ENCODE measurements at places on chromosomes 11 and 22. TPM values are rescaled to one million over a fixed set of nuclear protein-coding genes. Genes with fewer than 3 reads are reported as not detected.
A peak's percentile ranks its signal among the peaks of the same experiment; 100 is the strongest.

The DGCR6 gene
- 5.3 TPM for total RNA-seq

The TMEM225 gene
- total RNA-seq = not detected

DNA sequence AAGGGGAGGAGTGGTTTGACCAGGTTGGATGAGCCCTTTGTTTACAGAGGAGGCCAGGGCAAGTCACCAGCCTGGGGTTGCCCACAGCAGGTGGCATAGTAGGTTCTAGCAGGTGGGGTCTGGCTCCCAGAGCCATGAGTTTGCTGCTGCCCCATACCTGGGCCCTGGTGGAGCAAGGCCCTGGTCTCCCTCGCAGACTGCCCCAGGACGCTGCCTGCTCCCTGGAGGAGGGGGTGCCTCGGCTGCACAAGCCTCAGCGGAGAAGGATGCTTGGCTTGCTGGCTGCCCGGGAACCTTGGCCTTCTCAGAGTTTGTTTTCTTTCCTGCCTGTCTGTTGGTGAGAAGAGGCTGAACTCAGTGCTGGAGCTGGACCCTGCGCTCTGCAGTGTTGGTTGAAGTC lies 54.9 kb downstream of the LRP5 start:
- no peak for DNase-seq

GRCh38 chr11:19595499-19595839 lies 117.2 kb upstream of the NAV2 start:
- no peak for DNase-seq

- DNase-seq = no peak
Observed at GRCh38 chr11:62492586-62492985, 54.0 kb downstream of the AHNAK start.

The LIPT2 gene
- 1.3 TPM for total RNA-seq

GRCh38 chr11:104531075-104531474 lies 367.1 kb upstream of the PDGFD start:
- no peak for DNase-seq

The GRK2 gene
- 60.2 TPM for total RNA-seq

DNA sequence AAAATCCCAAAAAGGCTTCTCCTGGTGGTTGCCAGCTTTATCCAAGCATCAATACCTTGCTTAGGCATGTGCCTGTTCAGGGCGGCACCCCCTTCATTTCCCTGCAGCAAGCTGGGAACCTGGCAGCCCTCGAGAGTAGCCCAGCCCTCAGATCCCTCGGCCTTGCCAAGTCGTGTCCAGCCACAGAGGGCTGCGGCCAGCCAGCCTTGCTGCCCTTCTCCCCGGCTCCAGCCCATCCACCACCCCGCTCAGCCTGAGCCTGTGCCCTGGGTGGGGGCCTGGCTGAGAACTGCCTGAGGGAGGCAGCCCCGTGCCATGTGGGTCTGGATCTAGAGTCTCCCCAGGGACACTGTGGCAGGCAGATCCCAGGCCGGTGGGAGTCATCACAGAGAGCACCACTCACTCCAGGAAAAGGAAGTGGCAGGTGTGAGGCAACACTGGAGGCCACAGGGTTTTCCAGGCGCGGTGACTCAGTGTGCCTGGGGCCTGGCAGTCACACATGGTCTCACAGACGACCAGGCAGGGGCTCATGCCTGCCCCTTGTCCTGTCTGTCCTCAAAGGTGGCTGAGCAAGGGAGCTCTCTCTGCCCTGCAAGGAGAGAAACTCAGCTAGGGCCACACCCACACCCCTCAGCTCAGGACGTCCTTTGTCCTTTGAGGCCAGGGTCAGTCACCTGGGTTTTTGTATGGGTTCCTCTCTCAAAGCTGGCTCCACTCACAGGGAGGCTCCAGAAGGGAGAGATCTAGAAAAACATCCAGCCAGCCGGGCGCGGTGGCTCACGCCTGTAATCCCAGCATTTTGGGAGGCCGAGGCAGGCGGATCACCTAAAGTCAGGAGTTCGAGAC lies 12.2 kb upstream of the CDC42BPG start:
- DNase-seq = peak; percentile 95

GRCh38 chr11:9858822-9859221 lies 194.9 kb downstream of the SWAP70 start:
- DNase-seq = no peak

- DNase-seq = peak; percentile 67
Observed at GRCh38 chr11:118117790-118118601, 31.2 kb upstream of the SMIM35 start.

The FAR1 gene
- total RNA-seq = 58.8 TPM

The RNF215 gene
- 9.1 TPM for total RNA-seq

The RAPSN gene
- total RNA-seq = 0.55 TPM

The SHISAL1 gene
- 3.3 TPM for total RNA-seq

The MMP7 gene
- total RNA-seq = 2.5 TPM

DNA sequence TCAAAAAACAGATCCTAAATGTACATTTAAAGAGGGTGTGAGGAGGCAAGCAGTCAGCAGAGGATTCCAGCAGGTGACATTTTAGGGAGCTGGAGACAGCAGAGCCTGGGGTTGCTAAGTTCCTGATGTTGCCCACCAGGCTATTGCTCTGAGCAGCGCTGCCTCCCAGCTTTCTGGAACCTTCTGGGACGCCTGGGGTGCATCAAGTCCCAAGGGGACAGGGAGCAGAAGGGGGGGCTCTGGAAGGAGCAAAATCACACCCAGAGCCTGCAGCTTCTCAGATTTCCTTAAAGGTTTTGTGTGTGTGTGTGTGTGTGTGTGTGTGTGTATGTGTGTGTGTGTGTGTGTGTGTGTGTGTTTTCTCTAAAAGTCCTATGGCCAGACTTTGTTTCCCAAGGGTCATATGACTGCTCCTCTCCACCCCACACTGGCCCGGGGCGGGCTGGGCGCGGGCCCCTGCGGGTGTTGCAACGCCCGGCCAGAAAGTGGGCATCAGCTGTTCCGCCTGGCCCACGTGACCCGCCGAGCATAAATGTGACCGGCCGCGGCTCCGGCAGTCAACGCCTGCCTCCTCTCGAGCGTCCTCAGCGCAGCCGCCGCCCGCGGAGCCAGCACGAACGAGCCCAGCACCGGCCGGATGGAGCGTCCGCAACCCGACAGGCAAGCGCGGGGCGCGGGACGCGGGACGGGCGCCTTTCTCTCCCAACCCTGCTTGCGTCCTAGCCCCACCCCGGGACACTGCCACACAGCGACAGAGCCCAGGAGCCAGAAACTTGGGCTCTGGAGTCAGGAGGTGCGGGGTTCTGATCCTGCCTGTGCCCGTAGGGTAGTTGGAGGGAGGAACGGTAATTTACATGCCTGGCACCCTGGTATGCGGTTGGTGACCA lies at the start of gene HMOX1:
HMOX1 (plus strand) TSS at position 560 of the 887 bp plus-strand sequence; CDS start at position 638, 78 bp downstream.
- peak; percentile 97 for DNase-seq

GRCh38 chr11:72271980-72272379 lies 28.0 kb upstream of the PHOX2A start:
- no peak for DNase-seq

GRCh38 chr11:36282926-36283325 lies 6.3 kb downstream of the COMMD9 start:
- DNase-seq = no peak

DNA sequence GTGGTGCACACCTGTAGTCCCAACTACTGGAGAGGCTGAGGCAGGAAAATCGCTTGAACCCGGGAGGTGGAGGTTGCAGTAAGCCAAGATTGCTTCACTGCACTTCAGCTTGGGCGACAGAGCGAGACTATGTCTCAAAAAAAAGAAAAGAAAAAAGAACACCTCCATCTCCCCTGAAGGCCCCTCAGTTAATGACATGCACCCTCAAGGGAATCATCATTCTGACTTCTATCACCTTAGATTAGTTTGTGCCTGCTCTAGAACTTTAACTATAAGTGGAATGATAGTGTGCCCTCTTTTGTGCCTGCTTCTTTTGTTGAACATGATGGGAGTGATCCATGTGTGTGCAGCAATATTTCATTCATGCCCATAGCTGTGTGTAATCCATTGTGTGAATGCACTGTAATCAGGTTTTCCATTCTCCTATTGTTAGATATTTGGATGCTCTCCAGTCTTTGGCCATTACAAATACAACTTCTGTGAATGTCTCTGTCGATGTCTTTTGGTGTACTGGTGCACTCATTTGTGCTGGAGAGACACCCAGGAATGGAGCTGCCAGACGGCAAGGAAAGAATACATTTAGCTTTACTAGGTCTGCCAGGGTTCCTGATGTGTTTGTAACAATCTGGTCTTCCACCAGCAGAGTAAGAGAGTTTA lies 883 bp upstream of the VPREB3 start:
- DNase-seq = no peak

- no peak for DNase-seq
Observed at GRCh38 chr11:76644591-76644990, 26.0 kb downstream of the LRRC32 start.

DNA sequence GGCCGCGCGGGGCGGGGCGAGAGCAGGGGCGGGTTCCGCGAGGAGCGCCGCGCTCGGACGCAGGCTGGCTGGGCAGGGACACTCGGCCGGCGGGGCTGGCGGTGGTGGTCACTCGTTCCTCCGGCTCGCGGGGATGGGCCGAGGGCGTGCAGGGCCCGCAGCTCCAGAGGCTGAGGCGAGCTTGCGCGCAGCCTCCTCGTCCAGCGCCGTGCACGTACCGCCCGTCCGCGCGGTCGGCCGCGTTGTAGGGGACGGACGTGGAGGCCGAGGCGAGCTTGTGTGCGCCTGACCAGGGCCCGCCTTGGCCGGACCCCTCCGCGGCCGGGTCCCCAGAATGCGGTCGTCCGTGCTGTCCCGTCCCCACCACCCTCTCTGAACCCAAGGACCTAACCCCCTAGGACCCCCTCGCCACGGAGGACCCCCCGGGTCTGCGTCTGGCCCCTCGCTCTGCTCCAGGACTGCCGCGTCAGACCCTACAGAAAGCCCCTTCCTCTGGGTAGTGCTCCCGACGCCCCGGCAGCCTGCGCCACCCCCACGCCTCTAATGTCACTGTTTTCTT lies 569 bp upstream of the YPEL1 start:
- no peak for DNase-seq

- no peak for DNase-seq
Observed at GRCh38 chr11:11157185-11157584, 195.9 kb downstream of the CSNK2A3 start.

DNA sequence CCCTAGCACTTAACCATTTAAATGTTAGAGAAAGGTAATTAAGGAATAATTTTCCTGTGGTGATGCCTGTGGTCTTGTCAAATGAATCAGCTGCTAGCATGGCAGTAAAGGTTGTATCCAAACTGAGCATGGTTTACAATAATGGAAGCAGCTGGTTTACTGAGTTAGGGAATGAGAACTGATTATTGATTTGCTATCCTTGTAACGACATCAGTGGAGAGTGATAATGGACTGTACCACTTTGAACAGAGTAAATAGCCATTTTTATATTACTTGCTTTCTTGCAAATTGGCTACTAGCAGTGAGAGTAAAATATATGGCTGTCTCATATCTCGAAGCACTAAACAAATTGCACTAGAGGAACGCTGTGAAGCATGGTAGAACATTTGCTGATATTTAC lies 589.0 kb upstream of the ANO5 start:
- no peak for DNase-seq

- no peak for DNase-seq
Observed at GRCh38 chr11:13635290-13635689, 33.2 kb upstream of the FAR1 start.
